Breast epithelium (tissue), 4 donors: ENCODE measurements at places on chromosomes 4 and X. TPM values are rescaled to one million over a fixed set of nuclear protein-coding genes. Genes with fewer than 3 reads are reported as not detected.

GRCh38 chrX:51837451-51837850 lies 56.0 kb upstream of the MAGED1 start:
- H3K27ac ChIP-seq, result peak overlapping the region; percentile 25
- no peaks in the 10 kb centered on the region for H3K4me1 ChIP-seq
- DNase-seq, result no peak
- H3K4me3 ChIP-seq, result no peak overlapping the region

DNA sequence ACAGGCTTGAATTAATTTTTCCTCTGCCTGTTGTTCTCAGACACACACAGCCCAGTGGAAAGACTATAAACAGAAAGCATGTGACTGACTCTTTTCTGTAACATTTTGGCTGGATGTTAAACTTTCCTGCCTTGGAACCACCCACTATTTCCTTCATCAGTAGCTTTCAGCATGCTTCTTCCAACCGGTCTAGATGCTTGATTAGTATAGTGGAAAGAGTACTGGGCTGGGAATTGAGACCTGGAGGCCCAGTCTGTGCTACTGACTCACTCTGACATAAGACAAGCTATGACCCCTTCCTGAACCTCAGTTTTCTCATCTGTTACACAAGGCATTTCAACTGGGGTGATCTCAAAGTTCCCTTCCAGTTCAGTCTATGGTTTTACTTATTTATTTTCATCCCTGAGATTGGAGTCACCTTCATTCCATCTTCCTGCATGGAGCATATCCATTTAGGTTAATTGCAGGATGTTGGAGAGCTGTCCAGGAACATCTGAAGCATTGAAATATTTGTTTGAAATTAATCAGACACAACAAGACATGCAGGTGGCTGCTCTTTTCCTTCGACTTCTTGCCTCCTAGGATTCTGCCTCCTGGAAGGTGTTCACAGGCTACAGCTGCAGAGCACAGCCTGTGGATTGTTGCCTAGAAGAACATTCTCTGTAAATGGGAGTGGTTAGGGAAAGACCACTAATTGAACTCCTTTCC lies 173.4 kb downstream of the RTL9 start:
- no peak for DNase-seq
- H3K27me3 ChIP-seq, result peaks cover 48% of the 10 kb centered on the region
- no peaks in the 10 kb centered on the region for H3K36me3 ChIP-seq
- peak overlapping the region; percentile 40 for H3K27ac ChIP-seq
- H3K4me3 ChIP-seq, result no peak overlapping the region

GRCh38 chr4:186900232-186900900 lies 176.7 kb upstream of the FAT1 start:
- no peak overlapping the region for H3K27ac ChIP-seq
- no peaks in the 10 kb centered on the region for H3K36me3 ChIP-seq
- DNase-seq, result no peak
- no peaks in the 10 kb centered on the region for H3K27me3 ChIP-seq

DNA sequence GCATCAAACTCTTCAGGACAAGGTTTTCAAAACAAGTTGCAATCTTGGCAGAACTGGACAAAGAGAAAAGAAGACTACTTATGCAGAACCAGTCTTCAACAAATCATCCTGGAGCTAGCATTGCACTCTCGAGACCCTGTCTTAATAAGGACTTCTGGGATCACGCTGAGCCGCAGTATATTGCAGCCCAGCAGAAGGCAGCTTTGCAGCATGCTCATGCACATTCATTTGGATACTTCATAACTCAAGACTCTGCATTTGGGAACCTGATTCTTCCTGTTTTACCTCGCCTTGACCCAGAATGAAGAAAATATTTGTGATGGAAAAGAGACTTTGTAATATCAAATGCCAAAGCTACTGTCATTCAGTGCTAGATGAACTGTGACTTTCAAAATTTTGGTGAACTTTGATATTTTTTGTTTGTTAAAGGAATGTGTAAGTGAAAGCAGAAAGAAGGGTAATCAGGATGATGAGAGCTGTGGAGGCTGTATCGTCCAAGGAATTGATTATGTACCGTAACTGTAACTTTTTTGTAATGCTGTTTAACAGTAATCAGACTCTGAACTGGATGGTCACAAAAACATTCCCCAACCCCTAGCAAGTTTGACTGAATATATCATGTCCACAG lies 27.2 kb downstream of the HSPA4L start:
- DNase-seq, result no peak
- H3K4me1 ChIP-seq, result no peaks in the 10 kb centered on the region
- no peak overlapping the region for H3K4me3 ChIP-seq

DNA sequence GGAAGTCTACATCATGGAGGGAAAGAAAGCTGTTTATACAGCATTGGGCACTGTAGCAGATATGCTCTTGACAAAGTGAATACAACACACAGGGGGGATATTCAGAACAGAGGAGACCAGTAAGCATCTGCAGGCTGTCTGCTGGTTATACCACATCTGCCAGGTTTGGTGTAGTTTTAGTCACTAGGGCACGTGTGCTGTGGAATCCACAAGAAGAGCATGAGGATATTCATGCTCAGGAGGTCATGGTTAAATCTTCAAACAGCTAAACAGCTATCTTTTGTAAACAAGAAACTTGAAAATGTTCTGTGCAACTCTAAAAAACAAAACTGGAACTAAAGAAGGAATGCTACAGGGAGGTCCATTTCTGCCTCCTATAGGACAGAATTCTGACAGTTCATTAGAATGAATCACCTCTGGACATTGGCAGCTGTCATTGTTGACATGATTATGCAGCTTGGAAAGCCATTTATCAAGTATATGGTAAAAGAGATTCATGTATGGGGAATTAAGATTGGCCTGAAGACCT lies 175.8 kb downstream of the RCHY1 start:
- no peak for DNase-seq
- H3K4me1 ChIP-seq, result no peaks in the 10 kb centered on the region
- H3K36me3 ChIP-seq, result no peaks in the 10 kb centered on the region
- H3K4me3 ChIP-seq, result no peak overlapping the region
- H3K27me3 ChIP-seq, result no peaks in the 10 kb centered on the region
- H3K27ac ChIP-seq, result no peak overlapping the region

DNA sequence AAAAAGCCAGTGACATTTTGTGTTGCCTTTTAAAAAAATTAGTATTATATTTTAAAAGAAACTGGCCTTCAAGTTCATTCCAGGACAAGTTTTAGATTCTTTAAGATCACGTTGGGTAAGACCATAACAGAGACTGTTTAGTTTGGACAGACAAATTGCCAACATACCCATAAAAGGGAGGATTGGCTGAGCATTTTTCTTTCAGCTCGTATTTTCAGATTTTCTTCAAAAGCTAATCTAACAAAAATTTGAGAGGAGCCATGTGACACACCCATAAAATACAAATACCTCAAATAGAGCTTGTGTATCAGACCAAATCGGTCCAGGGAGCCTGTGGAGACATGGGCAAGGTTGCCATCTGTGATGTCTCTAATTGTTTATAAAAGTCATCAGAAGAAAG lies 74.6 kb upstream of the C1QTNF7 start:
- no peaks in the 10 kb centered on the region for H3K27me3 ChIP-seq
- no peaks in the 10 kb centered on the region for H3K4me1 ChIP-seq
- no peak overlapping the region for H3K27ac ChIP-seq
- H3K36me3 ChIP-seq, result no peaks in the 10 kb centered on the region

DNA sequence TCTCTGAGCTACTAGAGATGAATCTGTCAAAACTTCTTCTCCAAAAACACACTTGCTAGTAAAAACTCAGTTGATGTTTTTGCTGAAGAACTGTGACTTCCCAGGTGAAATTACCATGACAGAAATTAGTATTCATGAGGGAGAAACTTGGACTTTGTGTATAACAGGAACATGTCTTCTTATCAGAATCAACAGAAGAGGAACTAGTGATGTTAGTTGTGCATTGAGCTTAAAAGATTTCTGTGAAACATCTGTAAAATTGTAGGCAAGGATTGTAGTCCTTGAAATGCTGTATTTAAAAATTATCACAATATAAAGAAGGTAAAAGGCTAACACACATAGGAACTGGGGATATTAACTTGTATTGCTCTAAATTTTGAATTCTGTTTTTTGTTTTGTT lies 11.3 kb downstream of the FAM241A start:
- H3K4me1 ChIP-seq, result no peaks in the 10 kb centered on the region
- no peak for DNase-seq
- H3K36me3 ChIP-seq, result no peaks in the 10 kb centered on the region

DNA sequence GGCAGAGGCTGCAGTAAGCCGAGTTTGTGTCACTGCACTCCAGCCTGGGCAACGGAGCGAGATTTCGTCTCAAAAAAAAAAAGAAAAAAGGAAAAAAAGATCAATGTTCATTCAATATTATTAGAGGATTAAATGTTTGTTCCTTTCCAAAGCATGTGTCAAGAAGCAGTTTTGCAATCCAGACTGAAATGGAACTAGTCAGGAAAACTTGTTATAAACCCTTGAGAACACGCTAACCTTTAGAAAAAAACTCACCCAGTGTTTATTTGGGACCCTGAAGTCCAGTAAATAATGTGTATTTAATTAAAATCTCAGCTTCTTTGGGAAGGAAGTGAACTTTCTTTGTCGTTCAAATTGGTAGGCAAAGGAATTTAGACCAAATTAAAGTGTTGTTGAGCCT lies 16.4 kb upstream of the PRSS12 start:
- H3K36me3 ChIP-seq, result no peaks in the 10 kb centered on the region
- no peak for DNase-seq
- H3K27ac ChIP-seq, result no peak overlapping the region

GRCh38 chrX:25143596-25143995 lies 127.8 kb upstream of the ARX start:
- no peaks in the 10 kb centered on the region for H3K4me1 ChIP-seq
- H3K27me3 ChIP-seq, result peaks cover 51% of the 10 kb centered on the region
- no peaks in the 10 kb centered on the region for H3K36me3 ChIP-seq
- H3K27ac ChIP-seq, result no peak overlapping the region
- no peak for DNase-seq

DNA sequence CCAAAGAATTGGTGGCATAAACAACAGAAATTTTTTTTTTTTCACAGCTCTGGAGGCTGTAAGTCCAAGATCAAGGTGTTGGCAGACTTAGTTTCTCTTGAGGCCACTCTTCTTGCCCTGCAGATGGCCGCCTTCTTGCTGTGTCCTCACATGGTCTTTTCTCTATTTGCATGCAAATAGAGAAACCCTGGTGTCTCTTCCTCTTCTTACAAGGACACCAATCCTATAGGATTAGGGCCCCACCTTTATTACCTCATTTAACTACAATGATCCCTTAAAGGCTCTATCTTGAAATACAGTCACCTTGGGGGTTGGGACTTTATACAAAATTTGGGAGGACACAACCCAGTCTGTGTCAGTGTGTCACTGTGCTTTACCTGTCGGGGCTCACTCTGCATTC lies 175.4 kb upstream of the PGRMC2 start:
- no peaks in the 10 kb centered on the region for H3K27me3 ChIP-seq
- H3K27ac ChIP-seq, result no peak overlapping the region
- H3K36me3 ChIP-seq, result no peaks in the 10 kb centered on the region
- no peaks in the 10 kb centered on the region for H3K4me1 ChIP-seq
- no peak for DNase-seq

Gene TEX11
- total RNA-seq, result not detected

Gene SLC49A3
- 22.3 TPM for total RNA-seq

Gene NRK
- 2.6 TPM for total RNA-seq

Gene AMTN
- not detected for total RNA-seq

Gene HSFX2
- not detected for total RNA-seq

Gene BTK
- total RNA-seq, result 7.9 TPM

Gene CCNA2
- total RNA-seq, result 1.8 TPM
